Bone marrow (tissue), 2 donors: ENCODE measurements at places on chromosomes 1 and 21.

DNA sequence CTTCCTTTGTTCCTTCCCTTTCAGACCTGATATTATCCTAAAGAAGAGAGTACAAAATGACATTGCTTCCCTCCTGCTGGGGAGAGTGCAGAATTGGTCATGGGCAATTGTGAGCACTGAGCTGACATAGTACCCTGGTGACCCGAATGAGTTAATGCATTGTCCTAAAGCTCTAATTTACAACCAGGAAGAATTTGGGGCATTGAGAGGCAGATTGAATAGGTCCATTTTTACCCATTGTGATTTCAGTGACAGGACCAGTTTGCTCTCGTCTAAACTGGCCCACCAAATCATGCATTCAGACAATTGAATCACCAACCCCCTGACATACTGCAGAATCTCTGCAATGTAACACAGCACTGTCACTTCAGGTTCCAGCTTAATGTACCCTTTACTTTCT, 497.4 kb downstream of the DPYD start:
- DNase-seq: no peak

DNA sequence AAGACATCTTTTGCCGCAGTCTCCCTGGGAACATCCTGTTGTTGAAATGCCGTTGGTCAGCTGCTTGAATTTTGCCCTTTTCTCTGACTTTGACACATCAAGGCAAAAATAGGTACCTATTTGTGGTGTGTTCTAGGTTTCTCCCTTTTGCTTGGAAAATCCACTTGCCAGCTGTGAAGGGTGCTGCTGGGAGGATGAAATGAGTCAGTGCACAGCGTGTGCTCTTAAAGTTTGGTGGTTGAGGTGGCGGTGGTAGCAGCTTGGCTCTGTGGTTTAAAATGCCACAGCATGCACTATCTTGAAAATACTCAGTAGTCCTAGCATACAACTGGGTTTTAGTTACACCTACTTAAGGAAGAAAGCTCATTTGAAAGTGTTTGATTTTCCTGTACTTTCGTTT, 183.8 kb downstream of the DHRS3 start:
- peak; percentile 60 for DNase-seq

GRCh38 chr1:234889643-234890042, 239.0 kb downstream of the TOMM20 start:
- no peak for DNase-seq

DNA sequence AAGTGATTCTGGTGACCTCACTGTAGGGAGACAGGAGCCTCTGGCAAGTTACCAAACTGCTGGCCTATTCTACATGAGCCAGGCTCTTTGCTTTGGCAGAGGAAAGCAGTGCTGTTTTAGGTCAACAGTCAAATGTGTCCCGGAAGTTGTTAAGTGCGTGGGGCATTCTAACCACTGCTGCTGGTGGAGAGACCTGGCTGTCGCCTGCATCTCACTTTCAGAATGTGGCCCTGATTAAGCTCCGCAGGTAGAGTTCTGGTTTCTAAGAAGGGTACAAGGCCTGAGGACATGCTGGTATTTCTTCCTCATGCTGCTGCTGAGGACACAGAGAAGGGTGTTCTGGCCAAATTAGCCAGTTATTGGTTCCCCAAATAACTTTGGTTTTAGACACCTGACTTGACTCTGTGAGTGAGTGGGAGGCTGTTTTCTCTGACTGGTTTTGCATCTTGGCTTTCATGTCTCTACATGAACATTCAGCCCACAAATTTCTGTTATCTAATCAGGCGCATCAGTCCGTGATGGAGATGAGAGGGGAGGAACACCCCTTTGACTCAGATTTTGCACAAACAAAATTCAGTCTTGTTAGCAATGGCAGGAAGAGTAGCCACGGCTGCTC, 120.8 kb downstream of the LMO4 start:
- DNase-seq: no peak

GRCh38 chr1:11838349-11839272, 9.0 kb downstream of the NPPA start:
- peak; percentile 28 for DNase-seq

- DNase-seq: no peak
These were observed 193.4 kb downstream of the APP start for GRCh38 chr21:25977068-25977611.

DNA sequence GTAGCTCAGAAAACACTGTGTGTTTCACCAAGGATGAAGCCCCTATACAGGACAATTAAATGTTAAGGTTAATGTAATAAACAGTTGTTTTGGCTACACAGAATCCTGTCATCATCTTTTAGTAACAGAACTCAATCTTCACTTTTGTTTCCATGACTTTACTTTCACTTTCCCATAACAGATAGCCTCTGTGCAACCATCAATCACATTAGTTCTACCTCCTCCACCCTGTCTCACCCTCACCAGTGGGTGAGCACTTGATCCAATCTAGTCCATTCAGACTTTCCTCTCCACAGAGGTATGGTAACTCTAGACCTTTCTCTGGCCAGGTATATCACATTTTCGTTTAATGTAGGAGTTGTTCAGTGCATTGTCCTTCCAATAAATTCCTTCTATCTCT, 1018.5 kb downstream of the ADGRL2 start:
- DNase-seq: no peak

GRCh38 chr1:28282426-28283407, 23.4 kb downstream of the SESN2 start:
- no peak for DNase-seq

DNA sequence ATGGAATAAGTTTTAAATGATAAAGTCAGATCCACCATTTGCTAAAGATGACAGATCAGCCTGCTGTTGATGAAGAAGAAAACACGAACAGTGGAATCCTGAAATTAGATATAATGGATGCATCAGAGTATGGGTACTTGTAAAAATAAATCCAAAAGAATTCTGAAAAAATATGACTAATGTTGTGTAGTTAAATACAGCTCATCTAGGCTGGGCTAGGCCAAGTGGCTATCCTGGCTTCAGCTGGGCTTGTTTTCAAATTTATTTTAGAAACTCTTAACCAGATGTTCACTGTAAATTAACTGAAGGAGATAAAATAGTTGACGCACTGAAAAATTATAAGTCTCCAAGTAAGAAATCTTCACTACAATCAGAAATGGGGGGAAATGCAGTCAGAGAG, 7.4 kb upstream of the RGS2 start:
- no peak for DNase-seq

DNA sequence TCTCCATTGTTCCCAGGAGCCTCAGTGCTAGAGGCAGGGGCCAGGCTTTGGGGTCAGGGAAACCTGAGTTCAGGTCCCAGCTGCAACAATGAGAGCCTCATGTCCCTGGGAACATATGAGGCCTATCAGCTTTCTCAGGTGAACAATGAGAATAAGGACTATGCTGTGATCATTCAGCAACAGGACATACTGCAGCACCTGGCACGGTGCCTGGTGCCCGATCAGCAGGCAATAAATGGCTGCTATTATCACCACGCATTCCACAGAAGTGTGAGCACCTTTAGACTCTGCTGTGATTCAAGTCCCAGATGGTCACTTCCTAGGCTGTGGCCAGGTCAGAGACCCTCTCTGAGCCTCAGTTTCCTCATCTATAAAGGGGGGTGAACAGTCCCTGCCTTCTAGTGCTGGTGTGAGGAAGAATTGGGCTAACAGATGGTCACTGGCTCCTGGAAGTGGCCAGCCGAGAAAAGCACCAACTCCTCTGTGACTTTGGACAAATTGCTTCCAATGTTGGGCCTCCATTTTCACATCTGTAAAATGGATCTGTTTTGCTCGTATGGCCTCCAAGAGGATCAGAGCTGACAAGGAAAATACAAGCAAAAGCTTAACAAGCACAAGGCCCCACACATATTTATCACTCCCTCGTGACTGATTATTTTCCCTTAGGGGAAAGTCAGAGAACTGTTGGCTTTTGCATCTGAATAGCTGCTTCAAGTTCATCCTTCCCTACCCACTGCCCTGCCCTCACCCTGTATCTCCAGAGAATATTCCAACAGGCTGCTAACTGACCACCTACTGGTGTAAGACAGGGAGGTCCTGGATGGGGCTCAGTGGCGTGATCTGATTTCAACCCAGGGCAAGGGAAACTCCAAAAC, 1.1 kb downstream of the SLC5A9 start:
- no peak for DNase-seq

- no peak for DNase-seq
These were observed 83.4 kb downstream of the ASH1L start for GRCh38 chr1:155479205-155479604.

DNA sequence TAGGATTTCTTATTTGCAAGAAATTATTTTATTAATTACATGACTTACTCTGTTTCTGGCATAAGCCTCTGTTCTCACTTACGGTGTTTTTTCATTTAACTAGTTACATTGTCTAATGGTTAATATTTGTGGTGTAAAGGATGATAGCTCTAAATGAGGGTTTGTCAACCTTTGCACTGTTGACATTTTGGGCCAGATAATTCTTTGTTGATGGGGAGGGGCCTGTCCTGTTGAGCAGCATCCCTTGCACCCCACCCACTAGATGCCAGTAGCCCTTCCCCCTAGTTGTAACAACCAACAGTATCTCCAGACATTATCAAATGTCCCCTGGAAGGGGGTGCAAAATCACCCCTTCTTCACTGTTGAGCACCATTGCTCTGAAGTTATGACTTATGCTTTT, 83.6 kb upstream of the SLC44A3 start:
- no peak for DNase-seq

GRCh38 chr1:110361856-110362255, 22.7 kb downstream of the RBM15 start:
- no peak for DNase-seq

GRCh38 chr1:240611619-240612480, at the start of gene GREM2:
Gene GREM2, minus strand, starts transcription at chr1:240612155. Its CDS starts 118,680 bp downstream, at chr1:240493475.
- DNase-seq: no peak

GRCh38 chr1:87683196-87683956, 354.7 kb downstream of the LMO4 start:
- no peak for DNase-seq

GRCh38 chr1:215007880-215008279, 74.7 kb upstream of the KCNK2 start:
- no peak for DNase-seq

- DNase-seq: no peak
These were observed 70.4 kb downstream of the UBR4 start for GRCh38 chr1:19139711-19140110.

DNA sequence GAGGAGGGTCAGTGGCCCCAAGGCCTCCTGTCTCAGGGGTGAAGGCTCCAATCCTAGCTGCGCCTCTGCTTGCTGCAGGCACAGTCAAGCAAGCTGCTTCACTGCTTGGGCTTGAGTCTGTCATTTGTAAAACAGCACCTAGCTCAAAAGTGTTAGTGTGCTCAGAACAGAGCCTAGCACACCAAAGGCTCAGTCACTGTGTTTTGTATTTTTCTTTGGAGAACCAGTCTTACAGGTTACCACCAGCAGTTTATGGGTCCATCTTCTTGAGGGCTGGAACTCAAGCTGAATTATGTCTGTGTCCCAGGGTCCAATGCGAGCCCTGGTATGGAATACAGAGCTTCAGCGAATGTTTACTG, 113.6 kb downstream of the DMRTB1 start:
- no peak for DNase-seq

GRCh38 chr1:73009938-73010337, 727.6 kb upstream of the NEGR1 start:
- no peak for DNase-seq

DNA sequence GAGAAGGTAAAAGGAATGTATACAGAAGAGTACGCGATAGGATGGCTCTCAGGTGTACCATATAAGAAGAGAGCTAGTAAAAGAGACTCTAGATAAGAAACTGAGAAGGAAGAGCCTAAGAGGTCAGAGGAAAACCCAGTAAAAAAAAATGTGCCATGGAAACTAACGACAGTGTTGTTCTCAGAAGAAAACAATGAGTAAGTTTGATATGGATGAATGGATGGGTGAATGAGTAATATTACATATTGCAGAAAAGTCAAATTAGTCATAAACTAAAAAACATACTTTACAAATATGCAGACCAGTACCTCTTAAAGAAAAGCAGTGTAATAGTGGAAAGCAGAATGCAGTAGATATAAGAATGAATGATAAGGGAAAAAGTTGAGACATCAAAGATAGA, 316.2 kb downstream of the HMCN1 start:
- DNase-seq: no peak

DNA sequence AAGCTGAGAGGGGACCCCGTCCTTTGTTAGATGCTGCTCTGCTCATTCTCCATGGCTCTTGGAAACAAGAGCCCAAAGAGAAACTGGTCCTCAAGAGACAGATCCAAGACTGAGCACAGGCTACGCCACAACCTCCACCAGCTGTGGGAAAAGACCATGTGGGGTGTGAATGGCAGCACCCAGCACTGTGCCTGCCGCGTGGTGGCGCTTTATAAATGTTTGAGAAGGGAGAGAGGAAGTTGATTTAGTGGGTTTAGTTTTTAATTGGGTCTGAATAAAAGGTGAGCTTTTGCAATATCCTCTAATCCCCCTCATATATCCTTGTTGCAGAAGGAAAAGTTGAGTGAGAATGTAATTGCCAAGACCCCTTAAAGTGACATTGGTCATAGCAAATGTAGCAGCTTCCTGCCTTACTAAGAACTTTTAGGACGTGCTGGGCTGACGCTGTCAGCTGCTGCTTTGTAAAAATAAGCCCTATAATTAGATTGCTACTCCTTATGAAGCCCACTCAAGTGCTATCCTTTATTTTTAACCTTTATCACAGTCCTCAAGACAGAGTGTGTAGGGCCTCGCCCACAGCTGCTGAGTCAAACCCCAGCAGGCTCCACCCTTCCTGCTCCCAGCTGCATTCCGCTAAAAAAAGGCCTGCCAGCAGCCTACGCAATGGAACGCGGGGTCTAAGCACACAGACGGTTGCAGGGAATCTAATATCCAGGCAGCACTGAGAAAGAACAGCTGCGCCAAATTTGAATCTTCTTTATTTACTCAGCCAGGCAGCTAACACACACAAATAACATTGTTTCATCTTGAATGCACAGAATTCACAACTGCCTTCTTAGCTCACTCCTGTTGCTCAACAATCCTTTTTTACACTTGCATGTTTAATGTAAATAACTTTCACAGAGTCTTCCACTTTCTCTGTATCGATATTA, 47.4 kb upstream of the PRDX6 start:
- peak; percentile 19 for DNase-seq

DNA sequence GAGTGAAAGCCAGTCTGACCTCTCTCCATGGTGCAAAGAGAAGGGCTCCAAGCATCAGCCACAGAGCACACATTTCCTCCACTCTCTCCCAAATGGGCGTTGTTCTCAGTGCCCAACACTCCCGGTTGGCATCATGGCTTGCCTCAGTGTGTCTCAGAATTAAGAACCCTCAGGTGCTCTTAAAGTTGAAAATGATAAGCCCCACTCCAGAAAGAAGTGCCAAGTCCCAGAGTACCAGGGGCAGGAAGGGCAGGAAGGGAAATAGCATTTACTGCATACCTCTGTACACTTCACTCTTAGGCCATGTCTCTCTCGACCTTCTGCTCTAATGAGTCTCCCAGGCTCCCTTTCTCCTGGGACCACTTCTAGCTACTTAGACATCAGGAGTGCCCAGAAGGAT, 15.2 kb upstream of the ARHGEF2 start:
- DNase-seq: no peak

GRCh38 chr1:45470306-45470798, 20.6 kb downstream of the TESK2 start:
- DNase-seq: no peak

- DNase-seq: no peak
These were observed 738.7 kb downstream of the LTN1 start for GRCh38 chr21:28253961-28254360.

- no peak for DNase-seq
These were observed 21.1 kb downstream of the FMO5 start for GRCh38 chr1:147204080-147204479.
